Endodermal cell (in vitro differentiated cells): ENCODE measurements at places on chromosomes 3 and 15. TPM values are rescaled to one million over a fixed set of nuclear protein-coding genes. Genes with fewer than 3 reads are reported as not detected.

The CDCP1 gene
- total RNA-seq = 6.6 to 13.5 TPM (median 13.1 TPM) in 3 replicates

The TICRR gene
- total RNA-seq = 22.0 to 29.2 TPM (median 27.2 TPM) in 3 replicates

The THAP10 gene
- 2.5 to 6.1 TPM (median 4.6 TPM) in 3 replicates for total RNA-seq

The PIERCE2 gene
- total RNA-seq = 2.3 to 3.2 TPM (median 3.2 TPM) in 3 replicates

The MUC4 gene
- 1.7 and 2.3 TPM in 2 replicates for total RNA-seq

GRCh38 chr15:48415036-48415886, 84.0 kb downstream of the DUT start:
- no peak overlapping the region for H3K27ac ChIP-seq
- H3K27me3 ChIP-seq = no peaks in the 10 kb centered on the region
- peaks cover 12% of the 10 kb centered on the region for H3K36me3 ChIP-seq
- no peak overlapping the region for H3K4me3 ChIP-seq
- DNase-seq = no peak
- H3K4me1 ChIP-seq = no peaks in the 10 kb centered on the region

DNA sequence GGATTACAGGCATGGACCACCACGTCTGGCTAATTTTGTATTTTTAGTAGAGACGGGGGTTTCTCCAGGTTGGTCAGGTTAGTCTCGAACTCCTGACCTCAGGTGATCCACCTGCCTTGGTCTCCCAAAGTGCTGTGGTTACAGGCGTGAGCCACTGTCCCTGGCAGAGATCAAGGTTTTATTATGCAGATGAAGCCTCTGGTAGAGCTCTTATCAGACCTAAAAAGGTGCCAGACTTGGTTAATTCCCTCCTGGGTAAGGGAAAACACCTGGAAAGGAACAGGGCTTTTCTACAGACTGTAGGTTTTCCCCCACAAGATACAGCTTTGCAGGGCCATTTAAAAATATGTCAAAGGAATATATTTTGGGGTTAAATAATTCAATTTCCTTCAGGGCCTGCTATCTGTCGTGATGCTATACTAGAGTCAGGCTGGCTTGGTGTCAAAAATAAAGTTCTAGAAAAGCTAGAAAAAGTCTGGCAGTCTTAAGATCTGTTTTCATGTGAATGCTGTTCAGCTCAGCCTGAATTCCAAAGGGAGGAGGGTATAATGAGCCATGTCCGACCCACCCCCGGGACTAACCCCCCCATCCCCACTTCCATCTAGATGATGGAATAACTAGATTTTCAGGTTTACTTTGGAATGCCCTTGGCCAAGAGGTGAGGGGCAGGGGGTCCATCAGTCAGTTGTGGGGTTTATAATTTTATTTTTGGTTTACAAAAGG, 1.9 kb upstream of the BLOC1S6 start:
- peaks cover 3% of the 10 kb centered on the region for H3K4me1 ChIP-seq
- H3K27me3 ChIP-seq = no peaks in the 10 kb centered on the region
- H3K27ac ChIP-seq = peak overlapping the region; percentile 99
- peak; percentile 74 for DNase-seq
- H3K4me3 ChIP-seq = peak overlapping the region; percentile 94

GRCh38 chr3:112539825-112540650, 21.7 kb downstream of the ATG3 start:
- H3K27me3 ChIP-seq = no peaks in the 10 kb centered on the region
- no peaks in the 10 kb centered on the region for H3K4me1 ChIP-seq
- no peak overlapping the region for H3K27ac ChIP-seq
- H3K36me3 ChIP-seq = peaks cover 46% of the 10 kb centered on the region
- H3K4me3 ChIP-seq = no peak overlapping the region

DNA sequence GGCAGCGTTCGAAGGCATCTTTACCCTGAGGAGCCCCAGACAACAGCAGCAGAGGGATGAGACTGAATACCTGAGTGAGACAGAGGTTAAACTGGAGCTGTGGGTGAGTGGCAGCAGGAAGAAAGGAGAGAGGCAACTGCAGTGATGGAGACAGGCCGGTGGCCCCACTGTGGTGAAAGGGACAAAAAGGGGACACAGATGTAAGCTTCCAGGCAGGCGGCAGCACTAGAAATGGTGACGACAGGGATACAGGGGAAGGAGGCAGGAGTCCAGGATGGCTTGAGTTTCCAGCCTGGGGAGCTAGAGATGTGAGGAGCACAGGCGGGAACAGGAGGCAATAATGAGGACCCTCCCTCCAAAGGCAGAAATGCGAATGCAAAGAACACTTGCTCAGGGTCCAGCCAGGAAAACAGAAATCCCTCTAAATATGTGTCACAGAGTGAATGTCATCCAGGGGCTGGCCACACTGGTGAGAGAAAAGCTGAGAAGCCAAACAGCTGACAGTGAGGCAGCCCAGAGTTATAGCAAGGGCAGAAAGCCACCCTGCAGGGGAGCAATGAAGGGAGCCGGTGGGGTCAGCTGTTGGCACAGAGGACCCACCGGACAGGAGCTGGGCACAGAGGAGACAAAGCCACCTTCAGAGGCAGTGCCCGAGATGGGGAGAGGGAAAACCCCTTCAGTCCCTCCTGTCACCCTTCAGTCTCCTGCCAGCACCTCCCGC, 70.1 kb downstream of the TBC1D2B start:
- H3K4me3 ChIP-seq = no peak overlapping the region
- H3K27ac ChIP-seq = no peak overlapping the region
- peaks cover 4% of the 10 kb centered on the region for H3K4me1 ChIP-seq
- DNase-seq = peak; percentile 25

- no peak for DNase-seq
- peak overlapping the region; percentile 78 for H3K27ac ChIP-seq
- peaks cover 2% of the 10 kb centered on the region for H3K4me1 ChIP-seq
- H3K36me3 ChIP-seq = no peaks in the 10 kb centered on the region
Observed at GRCh38 chr15:92524161-92524560, 130.5 kb downstream of the ST8SIA2 start.

DNA sequence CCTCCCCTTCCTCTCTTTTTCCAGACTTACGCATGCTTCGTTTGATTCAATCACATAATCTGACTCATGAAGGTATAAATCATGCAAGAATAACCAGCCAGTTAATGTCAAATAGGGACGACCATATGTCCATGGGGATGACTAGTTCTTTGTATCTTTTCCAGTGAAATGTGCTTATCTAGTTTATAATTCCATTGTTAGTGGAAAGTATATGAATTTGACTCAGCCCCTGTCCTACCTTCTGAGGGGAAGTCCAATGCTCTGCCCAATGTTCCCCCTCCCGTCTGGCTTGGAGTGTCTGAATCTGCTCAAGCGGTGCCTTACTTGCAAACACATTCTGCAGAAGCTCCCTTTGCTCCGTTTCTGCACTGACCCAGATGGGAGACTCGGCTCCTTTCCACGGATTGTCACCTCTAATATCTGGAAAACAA, 55.0 kb upstream of the EPHB3 start:
- H3K4me1 ChIP-seq = no peaks in the 10 kb centered on the region
- no peak overlapping the region for H3K4me3 ChIP-seq
- no peak for DNase-seq
- H3K27me3 ChIP-seq = peaks cover 29% of the 10 kb centered on the region

DNA sequence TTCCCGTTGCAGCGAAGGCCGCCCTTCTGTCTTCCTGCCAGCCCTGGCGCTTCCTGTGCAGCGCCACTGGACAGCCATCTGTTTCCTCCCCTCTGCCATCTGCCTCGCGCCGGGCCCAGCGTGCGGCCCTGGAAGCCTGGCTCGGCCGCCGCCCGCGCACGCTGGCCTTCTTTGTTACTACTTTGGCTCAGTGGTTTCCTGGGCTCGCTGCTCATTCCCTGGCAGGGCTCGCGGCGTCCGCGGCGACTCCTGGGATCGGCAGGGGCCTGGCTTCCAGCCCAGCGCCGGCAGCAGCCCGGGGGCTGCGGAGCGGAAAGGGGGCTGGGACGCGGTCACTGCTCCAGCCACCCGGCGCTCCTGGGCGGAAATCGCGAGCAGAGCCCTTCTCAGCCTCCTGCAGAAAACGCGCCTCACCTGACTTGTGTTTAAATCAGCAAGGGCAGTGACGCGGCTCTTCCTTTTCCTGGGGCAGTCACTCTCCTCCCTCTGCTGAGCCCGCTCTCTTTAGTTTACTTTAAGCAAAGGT, 10.0 kb downstream of the CMTM7 start:
- H3K27me3 ChIP-seq = peaks cover 7% of the 10 kb centered on the region
- peak overlapping the region; percentile 56 for H3K4me3 ChIP-seq
- H3K36me3 ChIP-seq = no peaks in the 10 kb centered on the region
- peak; percentile 88 for DNase-seq
- peak overlapping the region; percentile 94 for H3K27ac ChIP-seq
- peaks cover 3% of the 10 kb centered on the region for H3K4me1 ChIP-seq

DNA sequence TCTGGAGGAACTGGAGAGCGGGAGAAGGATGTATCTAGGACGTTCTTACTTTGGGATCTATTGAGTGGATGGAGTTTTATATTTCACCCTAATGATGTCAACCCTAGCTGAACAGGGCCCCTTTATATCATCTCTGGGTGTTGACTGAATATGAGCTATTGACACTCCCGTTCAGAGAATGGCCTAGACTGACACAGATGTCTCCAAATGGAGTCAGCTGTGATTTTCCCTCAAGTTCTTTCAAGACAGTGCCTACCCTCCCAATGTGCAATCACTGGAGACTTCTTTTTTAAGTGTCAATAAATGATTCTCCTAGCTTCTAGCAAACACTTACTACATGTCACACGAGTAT, 63.8 kb downstream of the FRMD4B start:
- H3K4me1 ChIP-seq = no peaks in the 10 kb centered on the region
- H3K4me3 ChIP-seq = no peak overlapping the region
- no peak overlapping the region for H3K27ac ChIP-seq
- DNase-seq = no peak
